ENCODE measurements at places on chromosomes 6 and 20.

DNA sequence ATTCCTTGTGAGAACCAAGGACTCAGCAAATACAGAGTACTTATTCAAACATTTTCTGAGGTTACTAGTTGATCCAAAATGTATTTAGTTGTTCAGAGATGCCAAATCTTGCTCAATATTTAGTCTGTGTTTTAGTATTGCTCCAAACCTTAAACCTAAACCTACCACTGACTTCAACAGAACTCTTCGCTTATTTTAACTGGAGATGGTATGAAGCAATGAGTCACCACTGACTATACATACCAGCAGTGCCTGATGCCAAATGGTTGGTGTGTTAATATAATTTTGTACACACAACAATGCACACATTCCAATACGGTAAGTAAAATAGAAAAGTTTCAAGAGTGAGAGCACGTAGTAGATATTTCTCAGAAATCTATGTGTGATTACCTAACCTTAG is 1.9 kb upstream of the SPTLC3 start:
- DNase-seq, result no peak

GRCh38 chr6:7139835-7140470 is 32.2 kb downstream of the RREB1 start:
- DNase-seq, result no peak

- no peak for DNase-seq
These were observed 12.5 kb downstream of the SYCP2 start for GRCh38 chr20:59920944-59921343.

DNA sequence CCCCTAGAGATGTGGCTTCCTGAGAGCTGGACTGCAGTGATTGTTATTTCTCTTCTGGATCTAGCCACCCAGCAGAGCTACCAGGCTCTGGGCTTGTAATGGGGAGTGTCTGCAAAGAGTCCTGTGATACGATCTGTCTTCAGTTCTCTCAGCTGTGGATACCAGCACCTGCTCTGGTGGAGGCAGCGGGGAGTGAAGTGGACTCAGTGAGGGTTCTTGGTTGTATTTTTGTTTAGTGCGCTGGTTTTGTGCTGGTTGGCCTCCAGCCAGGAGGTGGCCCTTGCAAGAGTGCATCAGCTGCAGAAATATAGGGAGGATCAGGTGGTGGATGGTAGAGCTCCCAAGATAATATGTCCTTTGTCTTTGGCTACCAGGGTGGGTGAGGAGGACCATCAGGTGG is 33.7 kb downstream of the PAX1 start:
- DNase-seq, result no peak

DNA sequence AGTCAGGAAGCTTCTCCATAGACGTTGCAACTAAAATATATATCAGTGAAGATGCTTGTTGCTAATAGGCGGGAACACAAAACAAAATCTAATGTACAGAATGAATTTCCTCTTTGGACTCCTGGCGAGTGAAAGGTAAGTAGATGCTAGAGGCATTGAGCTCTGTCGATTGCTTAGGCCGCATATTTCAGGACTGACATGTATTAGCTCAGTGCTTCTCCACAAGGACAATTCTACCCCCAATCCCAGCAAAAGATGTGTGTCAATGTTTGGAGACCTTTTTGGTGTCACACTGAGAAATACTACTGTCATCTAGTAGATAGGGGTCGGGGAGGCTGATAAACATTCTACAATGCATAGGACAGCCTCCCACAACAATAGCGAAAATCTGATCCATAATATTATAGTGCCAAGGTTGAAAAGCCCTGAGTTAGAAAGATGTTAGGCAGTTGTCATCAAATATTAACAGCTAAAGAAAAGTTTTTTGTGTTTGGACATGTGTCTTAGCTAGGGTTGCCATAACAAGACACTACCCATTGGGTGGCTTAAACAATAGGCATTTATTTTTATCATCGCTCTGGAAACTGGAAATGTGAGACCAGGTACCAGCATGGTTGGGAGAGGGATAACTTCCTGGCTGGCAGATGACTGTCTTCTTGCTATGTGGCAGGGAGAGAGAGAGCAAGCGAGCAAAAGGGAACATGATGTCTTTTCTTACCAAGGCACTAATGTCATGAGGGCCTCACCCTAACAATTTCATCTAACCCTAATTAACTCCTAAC is 48.0 kb upstream of the BCAS1 start:
- no peak for DNase-seq

GRCh38 chr6:281469-282103 is 10.7 kb upstream of the DUSP22 start:
- no peak for DNase-seq

DNA sequence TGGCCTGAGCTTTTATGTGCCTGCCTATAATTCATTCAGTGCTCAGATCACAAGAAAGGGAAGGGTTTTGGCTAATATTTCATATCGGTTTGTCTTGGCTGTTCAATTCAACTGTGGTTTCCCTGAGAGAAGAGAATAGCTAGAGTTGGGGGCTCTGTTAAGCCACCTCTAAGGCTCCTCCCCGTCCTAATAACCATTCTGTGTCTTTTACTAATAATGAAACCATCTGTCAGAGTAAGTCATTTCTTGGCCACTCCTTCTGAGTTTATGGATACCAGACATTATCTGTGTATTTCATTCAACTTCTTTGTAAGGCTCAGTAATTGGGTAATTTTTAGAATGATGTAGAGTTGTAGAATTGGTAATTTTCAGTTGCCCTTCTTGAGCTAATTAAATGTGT is 5.2 kb downstream of the STX11 start:
- DNase-seq, result no peak

GRCh38 chr20:34559311-34560140 is 1.0 kb downstream of the MAP1LC3A start:
- no peak for DNase-seq

- DNase-seq, result no peak
These were observed 31.7 kb upstream of the SCUBE3 start for GRCh38 chr6:35181933-35182612.

DNA sequence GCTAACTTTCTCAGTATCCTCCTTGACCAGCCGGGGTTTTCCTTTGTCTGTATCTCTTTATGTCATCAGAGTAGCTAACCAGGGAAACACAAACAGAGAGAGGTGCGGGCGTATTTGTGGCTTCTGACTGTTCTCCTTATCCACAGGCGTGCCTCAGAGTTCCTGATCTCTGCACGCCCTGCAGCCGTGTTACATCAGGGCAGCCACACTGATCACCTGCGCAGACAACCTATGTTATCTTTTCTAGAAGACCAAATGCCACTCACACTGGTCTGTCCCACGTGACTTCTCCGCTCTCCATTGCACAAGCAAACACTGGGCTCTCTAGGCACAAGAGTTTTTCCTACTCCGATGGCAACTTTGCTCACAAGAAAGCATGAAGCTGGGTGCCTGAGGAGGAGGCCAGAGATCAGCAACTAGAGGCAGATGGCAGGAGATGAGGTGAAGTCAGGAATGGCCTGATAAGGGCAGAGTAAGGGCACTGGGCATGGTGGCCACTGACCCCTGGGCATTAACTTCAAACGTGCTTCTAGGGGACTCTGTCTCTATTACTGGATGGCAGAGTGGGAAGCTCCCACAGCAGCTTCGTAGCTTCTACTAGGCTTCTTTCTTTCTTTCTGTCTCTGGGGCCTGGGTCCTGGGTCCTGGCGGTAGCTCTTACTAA is 4.5 kb downstream of the PDE10A start:
- no peak for DNase-seq
